ENCODE measurements at places on chromosomes 4 and X. TPM values are rescaled to one million over a fixed set of nuclear protein-coding genes. Genes with fewer than 3 reads are reported as not detected.

The MAP3K15 gene
- not detected for total RNA-seq

The ADGRA3 gene
- total RNA-seq, result 9.8 TPM

The MAGEA8 gene
- total RNA-seq, result not detected

The MAGEA3 gene
- total RNA-seq, result not detected

The GLOD5 gene
- total RNA-seq, result not detected
